Glomerular endothelial cell (primary cell): ENCODE measurements at places on chromosomes 13 and 19.

DNA sequence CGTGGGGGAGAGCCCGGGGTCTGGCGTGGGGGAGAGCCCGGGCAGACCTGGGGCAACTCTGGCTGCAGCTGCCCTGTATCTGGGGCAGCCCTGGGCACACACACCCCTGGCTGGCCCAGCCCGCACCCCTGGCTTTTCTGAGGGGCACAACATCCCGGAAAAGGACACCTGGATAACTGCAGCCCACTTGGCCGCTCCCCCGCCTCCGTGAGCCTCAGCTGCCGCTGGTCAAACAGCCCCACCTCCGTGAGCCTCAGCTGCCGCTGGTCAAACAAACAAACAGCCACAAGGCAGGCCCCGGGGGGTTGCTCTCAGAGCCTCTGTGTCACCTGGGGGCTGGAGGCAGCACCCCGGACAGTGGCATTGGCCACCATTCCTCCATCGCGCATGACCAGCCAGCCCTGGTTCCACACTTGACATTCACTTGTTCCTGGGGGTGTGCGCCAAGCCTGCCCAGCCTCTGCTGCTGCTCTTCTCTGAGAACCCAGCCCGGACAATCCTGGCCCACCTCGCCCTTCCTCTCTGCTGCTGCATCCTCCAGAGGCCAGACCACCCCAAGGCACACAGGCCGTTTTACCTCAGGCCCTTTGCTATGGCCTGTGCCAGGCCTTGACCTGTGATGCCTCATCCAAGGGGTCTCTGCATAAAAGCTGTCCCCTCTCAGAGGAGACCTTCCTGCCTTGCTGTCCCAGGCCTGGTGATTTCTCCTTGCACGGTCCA is 19.9 kb downstream of the CEBPG start:
- no peak for DNase-seq

- DNase-seq = peak; percentile 33
Measured at GRCh38 chr19:7366701-7367420, 18.1 kb downstream of the ARHGEF18 start.

GRCh38 chr19:13909430-13909829 is 3.4 kb downstream of the CC2D1A start:
- DNase-seq = no peak

DNA sequence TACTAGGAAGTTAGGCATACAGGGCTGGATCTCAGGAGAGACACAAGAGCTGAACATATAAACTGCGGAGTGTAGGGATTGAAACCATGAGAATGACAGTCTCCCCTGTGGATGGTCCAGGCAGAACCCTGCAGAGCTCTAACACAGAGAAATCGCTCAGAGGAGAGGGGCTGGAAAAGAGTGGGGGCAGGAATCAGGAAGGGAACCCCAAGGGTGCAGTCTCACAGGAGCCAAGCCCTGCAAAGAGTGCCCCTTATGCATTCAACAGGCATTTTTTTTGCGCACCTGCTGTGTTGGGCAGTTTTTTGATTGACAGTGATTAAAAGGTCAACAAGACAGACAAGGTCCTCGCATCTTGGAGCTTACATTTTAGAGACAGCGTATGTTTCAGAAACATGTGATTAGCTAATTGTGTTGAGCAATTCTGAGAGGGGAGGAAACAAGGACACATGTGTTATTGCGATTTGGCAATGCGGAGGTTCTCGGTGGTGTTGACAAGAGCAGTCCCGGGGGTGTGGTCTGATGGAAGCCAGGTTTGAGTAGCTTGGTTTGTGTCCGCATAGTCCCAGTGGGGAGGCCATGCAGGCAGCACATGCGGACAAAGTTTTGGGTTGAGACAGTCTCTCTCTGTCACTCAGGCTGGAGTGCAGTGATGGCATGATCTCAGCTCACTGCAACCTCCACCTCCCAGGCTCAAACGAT is 182.6 kb upstream of the IRS2 start:
- DNase-seq = no peak

- DNase-seq = no peak
Measured at GRCh38 chr13:99133848-99134247, 66.8 kb upstream of the UBAC2 start.

- DNase-seq = no peak
Measured at GRCh38 chr19:10565028-10565566, 713 bp downstream of the KRI1 start.
